ENCODE measurements at places on chromosomes 7 and 10.

DNA sequence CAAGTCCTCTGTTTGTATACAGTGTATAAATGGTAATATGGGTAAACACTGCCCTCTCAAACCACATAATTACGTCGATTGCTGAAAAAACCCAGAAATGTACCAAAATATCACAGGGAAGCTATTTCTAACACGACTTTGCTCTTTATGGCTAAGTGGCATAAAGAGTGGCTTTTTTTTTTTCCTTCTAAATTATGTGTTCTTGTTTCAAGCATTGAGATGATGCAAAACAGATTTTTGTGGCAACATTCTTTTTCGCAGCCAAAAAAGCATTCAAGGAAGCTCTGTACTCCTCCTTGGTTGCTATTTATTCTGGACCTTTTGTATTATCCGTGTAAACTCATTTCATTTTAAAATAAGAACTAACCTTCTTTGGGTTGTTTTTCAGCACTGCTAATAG, 138.9 kb downstream of the VTI1A start:
- DNase-seq: no peak

DNA sequence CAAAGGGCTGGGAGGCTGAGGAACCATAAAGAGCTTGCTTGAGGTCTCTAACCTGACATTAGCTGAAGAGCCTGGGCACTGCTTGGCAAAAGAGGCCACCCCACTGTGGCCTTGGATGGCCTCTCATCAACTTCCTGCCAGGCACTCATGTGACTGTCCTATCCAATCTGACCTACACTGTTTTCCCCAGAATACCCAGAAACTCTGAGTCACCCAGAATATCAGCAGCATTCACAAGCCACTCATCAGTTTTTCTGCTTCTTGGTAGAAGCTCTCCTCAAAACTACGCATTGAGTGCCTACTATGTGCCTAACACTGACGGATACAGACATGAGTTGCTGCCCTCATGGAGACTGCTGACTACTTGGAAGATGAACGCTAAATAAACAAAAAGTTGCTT, 4.1 kb upstream of the NT5C2 start:
- DNase-seq: no peak

DNA sequence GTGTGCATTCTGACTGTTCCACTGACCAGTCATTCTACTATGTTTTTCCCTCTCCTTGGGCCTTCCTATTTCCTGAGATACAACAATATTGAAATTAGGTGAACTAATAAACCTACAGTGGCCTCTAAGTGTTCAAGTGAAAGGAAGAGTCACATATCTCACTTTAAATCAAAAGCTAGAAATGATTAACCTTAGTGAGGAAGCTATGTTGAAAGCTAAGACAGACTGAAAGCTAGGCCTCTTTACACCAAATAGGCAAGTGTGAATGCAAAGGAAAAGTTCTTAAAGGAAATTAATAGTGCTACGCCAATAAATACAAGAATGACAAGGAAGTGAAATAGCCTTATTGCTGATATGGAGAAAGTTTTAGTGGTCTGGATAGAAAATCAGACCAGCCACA, 5.7 kb upstream of the DYNC1I1 start:
- DNase-seq: no peak

- no peak for DNase-seq
Observed at GRCh38 chr10:70743430-70743788, 41.8 kb downstream of the TBATA start.

DNA sequence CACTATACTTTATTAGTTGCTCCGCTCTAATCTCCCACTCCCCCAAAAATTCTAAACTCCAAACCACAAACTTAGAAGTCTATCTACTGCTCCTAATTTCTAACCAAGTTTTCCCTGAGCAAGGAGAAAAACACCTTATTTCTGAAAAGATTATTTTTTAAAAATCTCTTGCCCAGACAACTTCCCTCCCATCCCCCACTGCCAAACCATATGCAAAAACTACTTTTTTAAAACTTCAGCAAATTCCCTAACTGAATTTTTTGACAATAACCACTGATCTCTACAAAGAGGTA, 1.9 kb downstream of the UBE2H start:
- no peak for DNase-seq

DNA sequence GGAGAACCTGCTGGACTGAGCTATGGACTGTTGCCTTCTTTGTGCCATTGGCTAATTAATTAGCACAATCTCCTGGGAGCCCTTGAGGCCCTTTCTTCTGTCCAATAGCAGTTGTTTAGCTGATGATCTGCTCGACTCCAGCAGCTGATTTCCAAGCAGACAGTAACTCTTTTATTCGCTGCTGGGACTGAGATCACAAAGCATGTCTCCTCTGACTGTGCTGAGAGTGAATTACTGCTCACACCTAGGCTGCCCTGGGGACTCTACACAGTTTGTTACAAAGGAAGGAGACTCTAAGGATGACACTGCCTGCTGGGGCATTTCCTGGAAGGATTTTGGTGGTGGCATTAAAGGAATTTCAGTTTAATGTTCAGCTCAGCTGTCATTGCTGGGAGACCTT, 31.4 kb downstream of the CASP7 start:
- DNase-seq: no peak

DNA sequence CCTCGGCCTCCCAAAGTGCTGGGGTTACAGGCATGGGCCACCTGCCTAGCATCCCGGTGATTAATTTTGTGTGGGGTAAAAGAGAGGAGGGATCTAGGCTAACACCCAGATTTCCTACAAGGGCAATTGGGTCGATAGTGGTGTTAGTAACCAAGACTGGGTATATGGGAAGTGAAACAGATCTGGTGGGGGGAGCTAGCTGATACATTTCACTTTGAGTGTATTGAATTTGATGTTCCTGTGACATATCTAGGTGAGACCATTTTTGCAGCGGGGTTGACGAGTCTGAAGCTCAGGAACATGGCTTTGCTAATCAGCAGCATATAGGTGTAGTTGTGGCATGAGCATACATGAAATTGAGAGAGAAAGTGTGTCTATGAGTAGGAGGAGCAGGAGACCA, 12.0 kb downstream of the CLCN1 start:
- DNase-seq: no peak

DNA sequence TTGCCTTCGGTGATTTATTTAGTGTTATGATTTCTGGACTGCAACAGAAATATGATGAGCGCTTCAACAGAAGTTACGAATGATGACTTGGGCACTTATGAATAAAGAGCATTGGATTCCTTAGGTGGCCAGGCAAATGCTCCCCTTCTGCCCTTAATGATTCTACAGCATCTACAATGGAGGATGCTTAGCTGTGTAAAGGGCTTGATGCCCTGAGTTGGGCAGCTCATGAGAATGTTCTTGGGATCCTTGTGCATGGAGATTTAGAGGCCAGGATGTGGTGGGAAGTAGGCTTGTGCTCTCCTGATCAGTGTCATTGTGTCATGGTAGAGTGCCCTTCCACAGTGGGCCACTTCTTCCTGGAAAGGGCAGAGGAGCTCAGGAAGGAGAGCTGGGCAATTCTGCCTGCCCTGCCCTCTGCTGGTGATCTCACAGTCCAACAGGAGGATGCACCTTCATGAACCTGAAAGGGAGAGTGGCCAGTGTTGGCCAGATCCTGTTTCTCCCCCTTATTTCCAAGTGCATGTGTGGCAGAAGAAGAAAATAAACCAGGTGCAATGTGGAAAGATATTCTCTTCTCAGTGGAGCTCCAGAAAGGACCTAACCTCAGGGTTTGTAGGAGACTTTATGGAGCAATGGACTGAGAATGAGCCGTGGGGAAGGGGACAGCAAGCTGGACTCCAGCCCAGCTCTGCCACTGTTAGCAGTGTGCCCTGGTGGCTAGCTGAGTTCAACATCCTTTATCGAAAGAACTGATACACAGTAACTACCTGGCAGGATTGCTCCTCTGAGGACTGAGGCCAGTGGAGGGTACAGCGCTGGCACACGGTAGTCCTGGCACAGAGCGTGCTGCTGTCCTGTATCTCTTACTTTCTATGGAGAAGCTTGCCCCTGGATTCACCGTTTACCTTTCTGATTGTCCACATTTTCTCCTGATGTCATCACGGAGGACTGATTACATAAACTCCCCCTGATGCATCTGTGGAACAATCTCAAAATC, 182.9 kb downstream of the BMPER start:
- DNase-seq: peak; percentile 55

DNA sequence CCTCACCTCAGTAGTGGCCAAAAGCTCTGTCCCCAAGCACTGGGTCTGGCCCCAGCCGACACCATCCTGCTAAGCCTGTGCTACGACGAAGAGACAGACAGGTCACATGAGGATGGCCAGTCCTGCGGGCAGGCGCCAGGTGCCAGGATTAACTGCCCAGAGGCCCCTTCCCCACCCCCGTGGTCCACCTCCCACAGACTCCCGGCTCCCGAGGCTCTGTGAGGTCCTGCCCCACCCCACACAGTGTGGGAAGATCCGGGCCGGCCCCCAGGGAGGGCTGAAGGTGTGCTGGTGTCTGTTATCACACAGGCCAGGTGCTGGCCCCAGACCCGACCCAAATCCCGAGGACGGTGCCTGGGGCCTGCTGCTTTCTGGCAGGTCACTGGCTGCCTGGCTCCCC, 27.2 kb downstream of the CYP2W1 start:
- DNase-seq: no peak

DNA sequence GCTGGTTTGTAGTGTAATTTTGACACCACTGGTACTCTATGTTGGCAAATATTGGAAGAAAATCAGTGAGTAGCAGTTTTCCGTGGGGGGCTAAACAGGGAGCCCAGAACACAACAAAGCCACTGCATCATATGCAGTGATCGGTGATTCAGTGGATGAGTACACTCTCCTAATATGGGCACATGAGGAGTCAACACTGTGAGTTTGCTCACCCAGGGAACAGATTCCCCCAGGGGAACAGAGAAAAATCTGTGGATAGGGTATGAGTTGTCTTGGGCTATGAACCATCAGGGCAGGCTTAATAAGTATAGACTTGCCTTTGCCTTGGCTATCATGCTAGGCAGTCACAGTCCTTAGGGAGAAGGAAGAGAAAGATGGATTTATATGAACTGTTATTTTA, 227.7 kb upstream of the SEMA3E start:
- no peak for DNase-seq

DNA sequence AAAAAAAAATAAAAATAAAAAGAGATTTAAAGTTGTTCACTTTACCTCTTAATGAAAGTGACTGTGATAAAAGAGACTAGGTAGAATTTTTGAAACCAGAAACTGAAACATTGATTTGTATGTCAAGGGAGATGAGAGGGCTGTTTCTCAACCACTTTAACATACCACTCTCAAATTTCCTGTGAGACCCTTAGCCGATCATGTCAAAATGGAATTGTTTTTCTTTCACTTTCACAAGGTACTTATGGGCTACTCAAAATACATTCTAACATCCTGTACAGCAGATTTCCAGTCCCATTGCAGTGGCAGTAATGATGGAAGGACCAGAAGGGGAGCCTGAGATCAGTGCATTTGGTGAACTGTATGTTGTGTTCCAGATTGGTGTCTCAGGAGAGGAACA, 261.2 kb downstream of the PPP1R3A start:
- DNase-seq: no peak

- no peak for DNase-seq
Observed at GRCh38 chr7:117116211-117116610, 162.9 kb downstream of the ST7 start.

DNA sequence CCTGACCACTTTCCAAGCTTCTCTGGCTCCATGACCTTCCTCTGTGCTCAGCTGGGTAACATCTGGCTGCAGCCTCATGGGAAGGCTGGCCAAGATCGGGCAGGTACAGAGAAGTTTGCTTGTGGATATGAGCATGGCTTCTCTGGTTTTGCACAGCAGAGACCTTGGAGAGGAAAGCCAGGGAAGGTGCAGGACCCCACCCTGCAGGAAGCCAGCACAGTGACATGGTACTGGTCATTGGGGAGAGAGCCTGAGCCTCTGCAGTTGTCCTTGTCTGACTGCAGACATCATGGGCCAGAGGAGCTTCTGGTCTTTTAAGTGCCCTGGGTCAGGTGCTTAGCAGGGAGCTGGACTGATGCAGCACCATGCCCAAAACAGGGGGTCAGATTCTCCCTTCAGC, 70.6 kb upstream of the LEP start:
- DNase-seq: no peak

- DNase-seq: peak; percentile 11
Observed at GRCh38 chr7:64877714-64878610, 25.1 kb upstream of the ZNF273 start.

DNA sequence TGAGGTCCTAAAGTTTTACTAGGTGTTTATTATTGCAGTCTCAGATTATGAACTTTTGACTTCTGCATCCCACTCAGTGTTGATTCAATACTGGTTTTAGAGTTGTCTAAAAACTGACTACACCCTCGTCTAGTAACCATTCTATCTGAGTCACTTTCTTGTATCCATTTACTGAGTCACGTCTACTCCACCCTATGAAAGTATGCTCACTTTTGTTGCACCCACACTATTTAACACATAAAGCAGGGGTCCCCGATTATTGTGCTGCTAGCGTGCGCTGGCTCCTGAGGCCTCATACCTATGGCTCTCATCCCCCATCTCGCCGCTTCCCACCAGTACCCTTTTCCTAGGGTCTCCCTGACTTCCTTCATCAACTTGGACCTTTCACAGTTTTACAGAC, 2.0 kb downstream of the SAMD9 start:
- DNase-seq: no peak

DNA sequence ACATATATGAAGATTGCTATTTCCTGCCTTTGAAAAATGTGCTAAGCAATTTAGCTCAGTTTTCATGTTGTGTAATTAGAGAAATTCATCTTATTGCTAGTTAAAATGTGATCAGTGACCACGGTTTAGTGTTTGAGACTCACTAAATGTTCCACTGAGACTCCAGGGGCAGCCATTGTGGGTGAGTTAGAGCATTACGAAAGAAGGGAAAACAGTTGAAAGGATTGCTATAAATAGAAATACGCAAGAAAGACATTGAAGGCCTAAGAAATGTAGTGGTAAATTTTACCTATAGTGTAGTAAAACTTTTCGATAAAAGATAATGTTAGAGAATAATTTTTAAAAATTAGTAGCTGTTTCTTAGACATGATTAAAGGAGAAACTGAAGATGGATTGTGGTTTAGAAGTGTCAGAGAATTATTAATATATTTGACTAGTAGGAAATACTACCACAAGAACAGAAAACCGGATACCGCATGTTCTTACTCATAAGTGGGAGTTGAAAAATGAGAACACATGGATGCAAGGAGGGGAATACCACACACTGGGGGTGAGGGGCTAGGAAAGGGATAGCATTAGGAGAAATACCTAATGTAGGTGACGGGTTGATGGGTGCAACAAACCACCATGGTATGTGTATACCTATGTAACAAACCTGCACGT, 394.5 kb downstream of the SEMA3D start:
- DNase-seq: no peak

GRCh38 chr10:131001438-131001837, 310.1 kb downstream of the TCERG1L start:
- no peak for DNase-seq

DNA sequence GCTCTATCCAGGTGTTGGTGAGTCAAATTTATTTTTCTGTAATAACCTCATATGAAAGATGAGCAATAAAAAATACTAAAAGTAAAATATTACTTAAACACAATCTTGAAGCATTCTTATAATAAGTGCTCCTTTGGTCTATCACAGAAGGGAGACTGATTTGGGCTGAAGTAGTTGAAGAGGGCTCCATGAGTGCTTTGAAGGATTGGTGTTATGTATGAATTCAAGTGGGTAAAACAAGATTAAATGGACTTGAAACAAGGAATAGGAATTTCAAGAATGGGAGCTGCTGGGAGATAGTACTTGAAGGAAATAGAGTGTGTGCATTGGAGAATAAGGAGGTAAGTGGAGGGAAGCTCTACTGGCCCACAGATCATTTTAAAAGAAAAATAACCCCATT, 7.3 kb upstream of the OR2A2 start:
- no peak for DNase-seq
